ENCODE measurements at places on chromosomes 1 and 21.

- no peak for DNase-seq
These were observed 116.5 kb downstream of the TBX15 start for GRCh38 chr1:118871582-118872171.

DNA sequence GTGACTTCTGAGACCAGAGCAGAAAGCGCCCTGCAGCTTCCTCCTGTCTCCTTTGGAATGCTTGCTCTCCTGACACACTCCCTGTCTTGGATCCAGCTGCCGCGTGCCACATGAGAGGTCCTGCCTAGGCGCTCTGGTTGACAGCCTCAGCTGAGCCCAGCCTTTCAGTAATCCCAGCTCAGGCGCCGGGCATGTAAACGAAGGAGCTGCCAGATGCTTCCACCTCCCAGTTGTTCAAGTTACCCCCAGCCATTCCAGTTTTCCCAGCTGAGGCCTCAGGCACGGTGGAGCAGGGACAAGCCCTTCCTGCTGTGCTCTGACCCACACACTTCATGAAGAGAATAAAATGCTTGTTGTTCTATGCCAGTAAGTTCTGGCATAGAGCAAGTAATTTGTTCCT, 14.3 kb upstream of the CD34 start:
- DNase-seq, result no peak

GRCh38 chr1:77060000-77060399, 159.2 kb downstream of the PIGK start:
- DNase-seq, result no peak

DNA sequence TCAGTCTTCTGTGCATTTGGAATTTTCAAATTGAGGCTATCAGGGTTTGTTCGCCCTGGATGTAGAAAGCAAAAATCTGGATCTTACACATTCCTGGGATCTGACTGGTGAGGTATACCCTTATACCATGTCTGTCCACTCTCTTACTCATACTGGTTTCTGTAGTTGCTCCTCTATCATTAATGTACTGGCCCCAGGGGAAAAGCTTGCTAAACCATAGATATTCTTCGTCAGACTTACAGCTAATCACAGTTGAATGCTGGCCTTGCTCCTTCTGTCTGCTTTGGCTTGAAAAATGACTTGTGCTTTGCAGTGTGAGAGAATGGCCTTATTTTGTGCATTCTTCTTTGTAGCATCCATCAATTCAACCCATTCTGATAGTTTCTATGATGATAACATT, 30.5 kb downstream of the TBCE start:
- DNase-seq, result no peak

DNA sequence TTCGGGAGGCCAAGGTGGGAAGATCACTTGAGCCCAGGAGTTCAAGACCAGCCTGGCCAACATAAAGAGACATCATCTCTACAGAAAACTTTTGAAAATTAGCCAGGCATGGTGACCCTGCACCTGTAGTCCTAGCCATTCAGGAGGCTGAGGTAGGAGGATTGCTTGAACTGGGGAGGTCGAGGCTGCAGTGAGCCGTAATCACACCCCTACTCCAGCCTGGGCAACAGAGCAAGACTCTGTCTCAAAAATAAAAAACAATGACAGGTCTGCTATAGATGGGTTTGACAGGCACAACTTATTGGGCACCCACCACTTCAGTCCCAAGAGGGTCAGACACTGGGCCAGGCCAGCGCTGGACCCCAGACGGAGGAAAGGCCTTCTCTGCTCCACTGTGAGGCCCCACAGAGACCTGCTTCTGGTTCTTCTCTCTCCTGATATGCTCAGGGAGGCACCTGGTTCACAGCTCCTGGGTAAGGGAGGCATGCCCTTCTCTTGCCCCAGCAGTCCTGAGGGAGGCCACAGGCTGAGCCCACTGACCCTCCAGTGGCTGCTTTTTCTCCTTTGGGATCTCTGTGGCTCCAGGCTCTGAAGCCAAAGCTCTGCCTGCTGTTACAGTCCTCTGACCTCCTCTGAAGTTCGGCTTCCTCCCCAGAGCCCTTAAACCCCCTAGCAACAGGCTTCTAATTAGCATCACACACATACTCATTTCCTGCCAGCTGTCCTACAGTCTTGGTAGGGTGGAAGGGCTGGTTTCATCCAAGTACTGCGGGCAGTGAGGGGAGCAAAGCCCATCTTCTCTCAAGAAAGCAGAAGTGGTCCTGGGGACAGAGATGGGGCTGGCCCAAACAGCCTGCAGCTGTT, 14.4 kb downstream of the S100A16 start:
- no peak for DNase-seq

DNA sequence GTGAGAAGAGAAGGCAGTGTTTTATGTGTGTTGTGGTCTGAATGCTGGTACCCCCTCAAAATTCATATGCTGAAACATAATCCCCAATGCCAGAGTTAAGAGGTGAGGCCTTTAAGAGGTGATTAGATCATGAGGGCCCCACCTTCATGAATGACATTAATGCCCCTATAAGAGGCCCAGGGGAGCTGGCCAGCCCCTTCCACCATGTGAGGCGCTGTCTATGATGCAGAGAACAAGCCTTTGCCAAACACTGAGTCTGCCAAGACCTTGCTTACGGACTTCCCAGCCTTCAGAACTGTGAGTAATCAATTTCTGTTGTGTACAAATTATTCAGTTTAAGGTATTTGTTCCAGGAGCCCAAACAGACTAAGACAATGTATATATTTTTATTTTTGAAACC, 20.2 kb downstream of the CAPZB start:
- no peak for DNase-seq

DNA sequence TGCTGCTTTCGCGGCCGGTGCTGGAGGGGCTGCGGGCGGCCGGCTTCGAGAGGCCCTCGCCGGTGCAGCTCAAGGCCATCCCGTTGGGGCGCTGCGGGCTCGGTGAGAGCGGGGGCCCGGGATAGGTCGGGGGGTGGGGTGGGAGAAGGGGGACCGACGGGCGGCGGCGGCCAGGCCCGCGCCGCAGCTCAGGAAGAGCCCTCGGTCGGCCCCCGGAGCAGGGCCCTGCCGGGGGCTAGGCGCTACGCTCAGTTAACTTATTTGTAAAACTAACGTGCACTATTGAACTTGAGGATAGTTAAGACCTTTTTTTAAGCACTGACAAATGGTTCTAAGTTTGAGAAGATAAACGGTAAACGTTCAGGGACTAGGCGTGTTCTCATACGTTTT, 418 bp downstream of the DDX20 start:
- no peak for DNase-seq

GRCh38 chr1:119235120-119235519, 94.7 kb upstream of the WARS2 start:
- DNase-seq, result no peak

DNA sequence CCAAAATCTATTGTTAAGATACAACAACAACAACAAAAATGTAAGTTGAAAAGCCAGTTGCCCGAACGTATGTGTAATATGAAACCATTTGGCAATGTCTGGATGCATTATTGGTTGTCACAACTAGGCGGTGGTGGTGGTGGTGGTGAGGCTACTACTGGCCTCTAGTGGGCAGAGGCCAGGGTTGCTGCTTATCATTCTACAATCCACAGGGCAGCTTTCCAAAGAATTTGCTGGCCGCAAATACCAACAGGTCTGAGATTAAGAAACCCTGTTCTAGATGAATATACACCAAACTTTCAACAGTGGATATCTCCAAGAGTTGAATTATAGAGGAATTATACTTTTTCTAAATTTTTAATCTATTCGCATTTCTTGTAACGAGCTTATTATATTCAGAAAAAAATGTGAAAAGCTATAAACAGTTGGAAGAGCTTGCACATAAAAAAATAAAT, 26.8 kb upstream of the ZNF697 start:
- no peak for DNase-seq

- no peak for DNase-seq
These were observed 159.8 kb downstream of the GRIK3 start for GRCh38 chr1:36874271-36875060.

DNA sequence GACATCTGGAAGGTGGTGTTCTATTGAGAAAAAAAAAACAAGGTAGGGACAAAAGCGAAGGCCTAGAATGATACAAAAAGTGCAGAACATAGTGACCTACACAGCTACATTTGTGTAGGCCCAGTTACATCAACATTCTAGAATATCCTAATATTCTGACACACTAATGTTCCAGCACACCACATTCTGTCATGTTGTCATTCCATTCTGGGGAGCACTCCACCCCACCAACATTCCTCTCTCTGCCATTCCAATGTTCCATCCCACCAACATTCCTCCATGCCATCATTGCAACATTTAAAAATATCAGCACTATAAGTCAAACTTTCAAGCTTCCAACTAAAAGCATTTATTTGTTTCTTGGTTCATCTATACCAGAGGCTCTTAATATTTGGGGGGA, 28.5 kb downstream of the COA7 start:
- DNase-seq, result no peak

DNA sequence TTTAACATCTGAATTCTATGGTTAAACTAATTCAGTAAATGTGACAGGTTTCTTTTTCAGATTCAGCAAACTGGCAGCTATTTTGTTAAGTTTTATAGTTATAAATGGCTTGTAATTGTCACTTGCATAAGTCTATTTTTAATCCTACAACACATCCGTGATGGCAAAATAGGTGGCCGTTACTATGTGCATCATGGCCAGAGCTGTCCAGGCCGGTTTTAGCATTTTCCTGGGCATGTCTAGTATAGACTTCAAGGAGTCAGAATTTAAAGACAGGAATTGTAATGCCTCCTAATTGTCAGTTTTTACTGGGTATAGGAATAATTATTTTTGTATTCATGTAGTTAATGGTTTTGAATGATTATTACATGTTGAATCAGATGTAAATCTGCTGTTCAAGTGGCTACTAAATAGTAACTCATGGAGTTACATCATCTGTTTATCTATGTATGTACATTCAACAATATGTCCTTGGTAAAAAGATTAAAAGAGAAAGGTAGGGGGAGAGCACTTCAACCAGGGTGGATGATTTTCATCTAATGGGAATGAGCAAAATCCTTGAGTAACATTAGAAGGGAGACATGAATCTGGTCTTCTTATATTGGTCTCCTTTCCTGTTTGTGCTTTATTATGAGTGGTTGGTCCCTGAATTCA, 3.2 kb upstream of the B3GALT2 start:
- no peak for DNase-seq

GRCh38 chr1:15707239-15707925, 23.3 kb downstream of the PLEKHM2 start:
- DNase-seq, result no peak

GRCh38 chr21:35204850-35205541, 155.9 kb upstream of the RUNX1 start:
- DNase-seq, result no peak

- no peak for DNase-seq
These were observed at the start of gene SMIM1 for GRCh38 chr1:3772715-3773571. SMIM1 (plus strand) TSS chr1:3772749; CDS start chr1:3775374, 2,625 bp downstream.

DNA sequence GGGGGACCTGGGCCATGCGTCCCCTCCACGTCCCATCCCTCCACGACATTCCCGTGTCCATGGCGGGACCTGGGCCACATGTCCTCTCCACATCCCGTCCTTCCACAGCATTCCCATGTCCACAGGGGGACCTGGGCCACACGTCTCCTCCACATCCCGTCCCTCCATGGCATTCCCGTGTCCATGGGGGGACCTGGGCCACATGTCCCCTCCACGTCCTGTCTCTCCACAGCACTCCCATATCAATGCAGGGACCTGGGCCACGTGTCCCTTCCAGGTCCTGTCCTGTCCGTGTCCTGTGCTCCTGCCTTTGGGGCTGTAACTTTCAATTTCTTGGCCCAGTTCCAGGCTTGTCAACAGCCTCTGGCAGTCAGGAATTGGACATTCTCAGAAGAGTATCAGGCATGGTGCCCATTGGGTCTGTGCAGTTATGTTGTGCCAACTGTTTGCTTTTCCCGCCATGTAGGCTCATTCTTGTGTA, 47.1 kb downstream of the WNT9A start:
- DNase-seq, result no peak

- no peak for DNase-seq
These were observed 60.6 kb downstream of the UBIAD1 start for GRCh38 chr1:11333631-11334030.

GRCh38 chr1:178028841-178029481, 59.1 kb upstream of the SEC16B start:
- DNase-seq, result no peak

- no peak for DNase-seq
These were observed 1.5 kb upstream of the ST6GALNAC5 start for GRCh38 chr1:76865696-76866286.

- DNase-seq, result no peak
These were observed 54.6 kb downstream of the GORAB start for GRCh38 chr1:170586321-170587252.

DNA sequence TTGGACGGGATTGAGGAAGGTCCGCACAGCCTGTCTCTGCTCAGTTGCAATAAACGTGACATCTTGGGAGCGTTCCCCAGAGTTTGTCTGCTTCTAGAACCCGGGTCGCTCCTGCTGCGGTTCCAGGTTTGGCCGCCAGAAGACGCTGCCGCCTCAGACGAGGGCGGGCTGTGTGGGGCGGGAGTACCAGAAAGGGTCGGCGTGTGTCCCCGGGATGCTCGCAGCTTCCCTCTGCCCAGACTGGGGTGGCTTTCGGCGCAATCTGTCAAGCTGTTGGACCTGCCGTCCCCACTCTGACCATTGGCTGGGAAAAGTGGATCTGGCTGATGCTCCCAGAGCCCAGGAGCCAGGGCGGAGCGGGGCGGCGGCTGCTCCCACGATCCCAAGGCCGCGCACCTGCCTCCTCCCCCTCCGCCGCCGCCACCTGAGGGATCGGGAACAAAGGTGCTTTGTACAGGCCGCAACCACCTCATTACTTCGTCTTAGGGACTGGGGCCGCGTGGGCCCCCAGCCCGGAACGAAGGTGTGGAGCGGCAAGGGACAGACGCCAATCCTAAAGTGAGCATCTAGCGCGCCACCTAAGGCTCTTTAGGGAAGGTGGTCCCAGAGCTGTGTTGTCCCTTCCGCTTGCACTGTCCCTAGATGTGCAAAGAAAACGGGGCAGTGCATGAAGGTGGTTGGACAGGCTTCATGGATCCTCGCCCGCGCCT, 683 bp upstream of the EFNA4 start:
- DNase-seq, result peak; percentile 56

GRCh38 chr1:156006666-156007376, 13.9 kb downstream of the SSR2 start:
- no peak for DNase-seq

- no peak for DNase-seq
These were observed 639.5 kb downstream of the MATN1 start for GRCh38 chr1:30083800-30084464.

DNA sequence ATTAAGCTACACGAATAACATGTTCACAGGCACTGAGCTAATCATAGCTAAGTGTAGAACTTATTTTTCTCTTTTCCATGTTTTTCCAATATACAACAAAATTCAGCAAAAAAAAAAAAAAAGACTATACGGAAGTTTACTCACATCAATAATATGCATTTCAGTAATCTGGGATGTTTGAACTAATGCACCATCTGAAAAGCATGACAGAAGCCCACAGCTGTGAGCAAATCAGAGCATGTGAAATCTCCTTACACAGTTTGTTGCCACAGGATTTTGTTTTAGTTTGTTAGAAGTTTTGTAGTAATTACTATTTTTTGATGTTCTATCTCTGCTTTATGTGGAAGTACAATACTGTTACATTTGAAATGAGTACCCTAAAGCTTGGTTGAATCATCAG, 1051.7 kb downstream of the TTLL7 start:
- DNase-seq, result no peak
